ENCODE measurements at places on chromosomes 2 and 18. TPM values are rescaled to one million over a fixed set of nuclear protein-coding genes. Genes with fewer than 3 reads are reported as not detected.

The ST6GAL2 gene
- 0.63 TPM for total RNA-seq

- no peak for DNase-seq
Observed at GRCh38 chr2:240413813-240414429, 21.5 kb upstream of the GPC1 start.

- DNase-seq, result no peak
Observed at GRCh38 chr2:26653207-26654060, 12.3 kb upstream of the CIB4 start.

DNA sequence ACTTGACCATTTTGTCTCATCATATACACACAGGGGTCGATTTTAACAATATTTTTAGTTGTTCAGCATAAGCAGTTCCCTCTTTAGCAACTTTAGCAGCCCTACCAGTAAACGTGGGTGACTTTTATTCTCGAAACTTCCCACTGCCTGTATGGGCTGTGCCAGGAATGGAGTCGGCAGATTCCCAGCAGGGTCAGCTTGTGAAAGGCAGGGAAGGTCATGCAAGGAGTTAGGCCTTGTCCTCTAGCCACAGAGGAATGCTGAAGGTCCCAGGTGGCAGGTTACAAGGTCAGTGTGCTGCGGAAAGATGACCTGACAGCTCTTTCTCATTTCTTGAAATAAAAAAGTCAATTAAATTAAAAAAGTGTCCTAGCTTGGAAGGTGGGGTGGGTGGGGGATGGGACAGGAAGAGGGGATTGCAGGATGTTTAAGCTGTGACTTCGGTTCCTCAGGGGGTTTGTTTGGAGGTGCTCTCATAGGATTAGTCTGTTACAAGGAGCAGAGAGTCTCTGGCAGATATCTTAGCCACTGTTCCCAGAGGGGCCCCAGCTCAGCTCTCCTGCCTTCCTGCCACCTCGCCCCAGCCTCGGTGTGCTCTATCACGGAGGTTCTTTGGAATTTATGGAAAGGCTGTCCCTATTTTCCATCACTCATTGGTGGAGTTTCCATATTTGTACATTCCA, 21.4 kb downstream of the DRC1 start:
- DNase-seq, result no peak

DNA sequence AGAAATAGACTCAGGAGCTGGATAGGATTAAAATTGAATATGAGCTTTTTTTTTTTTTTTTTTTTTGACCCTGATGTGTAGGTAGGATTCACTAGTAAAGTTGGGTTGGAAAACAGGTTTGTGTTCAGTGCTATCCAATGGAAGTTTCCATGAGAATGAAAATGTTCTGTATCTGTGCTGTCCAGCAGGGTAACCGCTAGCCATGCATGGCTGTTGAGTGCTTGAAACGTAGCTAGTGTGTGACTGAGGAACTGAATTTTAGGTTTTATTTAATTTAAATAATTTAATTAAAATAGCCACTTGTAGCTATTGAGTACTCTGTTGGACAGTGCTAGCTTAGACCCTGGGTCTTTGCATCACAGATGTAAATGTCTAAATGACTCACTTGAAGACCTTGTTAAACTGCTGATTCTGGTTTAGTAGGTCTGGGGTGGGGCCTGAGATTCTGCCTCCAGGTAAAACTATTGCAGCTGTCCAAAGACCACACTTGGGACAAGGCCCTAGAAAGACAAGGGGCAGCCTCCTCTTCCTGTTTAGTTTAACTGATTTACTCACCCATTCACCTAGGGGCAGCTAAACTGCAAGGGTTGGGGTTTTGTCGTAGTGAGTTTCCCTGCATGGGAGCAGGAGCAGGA, 84.7 kb upstream of the STON1 start:
- no peak for DNase-seq
